ENCODE measurements at places on chromosomes 4 and X.
A peak's percentile ranks its signal among the peaks of the same experiment; 100 is the strongest.

GRCh38 chrX:115889121-115889890 lies 281.2 kb upstream of the AGTR2 start:
- DNase-seq = no peak

GRCh38 chr4:35087218-35087617 lies 1157.1 kb downstream of the ARAP2 start:
- no peak for DNase-seq

DNA sequence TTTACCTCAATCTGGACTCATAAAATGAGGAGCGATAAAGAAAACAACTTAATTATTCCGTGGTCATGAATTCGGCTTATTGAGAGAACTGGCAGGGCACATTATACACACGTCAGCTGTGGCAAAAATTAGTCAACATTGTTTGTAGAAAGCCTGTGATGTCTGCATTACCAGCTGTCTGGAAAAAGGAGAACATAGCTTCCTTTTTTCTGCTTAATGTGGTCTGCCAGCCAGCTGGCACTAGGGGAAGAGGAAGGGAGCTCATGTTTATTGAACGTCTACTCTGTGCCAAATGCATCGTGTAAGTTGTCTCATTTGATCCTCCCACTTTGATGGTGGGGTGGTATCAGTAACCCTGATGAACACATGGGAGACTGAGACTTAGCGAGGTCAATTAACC lies 367.6 kb downstream of the ARHGAP24 start:
- DNase-seq = peak; percentile 87

DNA sequence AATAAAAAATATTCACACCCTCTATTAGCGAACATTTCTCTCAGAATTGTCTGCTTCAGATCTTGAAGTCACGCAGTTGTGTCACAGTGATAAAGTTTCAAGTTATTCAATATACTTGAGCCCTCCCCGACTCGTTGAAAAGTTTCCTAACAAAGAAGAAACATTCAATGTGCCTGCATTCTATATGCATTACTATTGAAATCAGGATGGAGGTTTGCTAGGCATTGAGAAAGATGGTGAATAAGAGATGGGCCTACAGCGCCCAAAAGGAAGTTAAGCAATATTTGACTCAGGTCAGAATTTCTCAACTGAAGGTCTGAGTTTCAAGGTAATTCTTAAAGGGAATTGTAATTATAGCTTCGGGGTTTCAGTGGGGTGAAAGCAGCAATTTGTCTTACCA lies 6.1 kb downstream of the TCEANC start:
- no peak for DNase-seq

GRCh38 chr4:74189331-74190043 lies 31.6 kb downstream of the MTHFD2L start:
- peak; percentile 3 for DNase-seq

DNA sequence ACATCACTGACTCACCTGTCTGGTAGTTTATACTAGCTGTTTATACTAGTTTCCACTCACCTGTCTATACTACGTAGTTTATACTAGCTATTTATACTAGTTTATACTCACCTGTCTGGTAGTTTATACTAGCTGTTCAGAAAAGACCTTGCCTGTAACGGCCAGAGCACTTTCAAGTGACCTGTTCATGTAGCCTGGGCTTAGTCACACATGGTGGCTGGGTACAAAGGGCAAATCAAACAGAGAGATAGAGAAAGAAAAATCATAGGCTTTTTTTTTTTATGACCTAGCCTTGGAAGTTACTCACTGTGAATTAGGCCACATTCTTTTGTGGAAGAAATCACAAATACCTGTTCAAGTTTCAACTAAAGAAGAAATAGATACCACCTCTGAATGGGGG lies 30.7 kb upstream of the SPANXN4 start:
- no peak for DNase-seq

- DNase-seq = no peak
Observed at GRCh38 chr4:98539741-98540140, 118.7 kb downstream of the TSPAN5 start.

DNA sequence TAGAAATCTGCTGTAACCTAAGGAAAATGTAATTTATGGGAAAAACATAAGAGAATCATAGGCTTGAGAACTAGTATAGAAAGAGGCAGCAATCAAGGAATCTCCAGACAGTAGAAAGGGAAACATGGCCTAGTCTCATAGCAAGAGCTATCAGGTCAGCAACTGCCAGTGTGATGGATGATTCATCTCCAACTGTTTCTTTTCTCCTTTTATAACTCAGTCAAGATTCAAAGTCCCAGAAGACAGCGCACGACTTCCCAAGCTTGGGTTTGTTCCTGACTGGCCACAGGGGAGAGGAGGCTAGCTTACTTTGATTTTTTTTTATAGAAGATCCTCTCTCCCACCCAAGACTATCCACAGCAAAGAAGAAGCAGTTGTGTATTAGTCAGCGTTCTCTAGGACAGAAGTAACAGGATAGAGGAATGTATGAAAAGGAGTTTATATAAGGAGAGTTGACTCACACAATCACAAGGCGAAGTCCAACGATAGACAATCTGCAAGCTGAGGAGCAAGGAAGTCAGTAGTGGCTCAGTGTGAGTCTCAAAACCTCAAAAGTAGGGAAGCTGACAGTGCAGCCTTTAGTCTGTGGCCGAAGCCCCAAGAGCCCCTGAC lies 181.5 kb downstream of the GC start:
- DNase-seq = no peak

DNA sequence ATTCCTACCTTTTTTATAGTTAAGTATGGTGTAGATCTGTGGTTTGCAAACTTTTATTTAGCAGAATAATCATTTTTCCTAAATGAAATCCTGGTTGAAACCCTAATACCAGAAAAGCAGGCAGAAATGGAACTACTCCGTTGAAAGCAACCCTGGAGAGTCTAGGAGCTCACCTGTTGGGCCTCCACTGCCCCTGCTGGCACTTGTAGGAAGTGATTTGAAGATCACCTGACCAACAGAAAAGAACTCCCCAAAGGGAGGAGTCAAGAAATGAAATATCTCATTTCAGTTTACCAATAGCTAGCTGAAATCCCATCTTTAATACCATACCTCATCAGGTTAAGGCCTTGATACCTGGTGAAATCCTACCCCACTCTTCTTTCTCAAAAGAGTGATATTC lies 277.1 kb downstream of the KLHL13 start:
- no peak for DNase-seq

DNA sequence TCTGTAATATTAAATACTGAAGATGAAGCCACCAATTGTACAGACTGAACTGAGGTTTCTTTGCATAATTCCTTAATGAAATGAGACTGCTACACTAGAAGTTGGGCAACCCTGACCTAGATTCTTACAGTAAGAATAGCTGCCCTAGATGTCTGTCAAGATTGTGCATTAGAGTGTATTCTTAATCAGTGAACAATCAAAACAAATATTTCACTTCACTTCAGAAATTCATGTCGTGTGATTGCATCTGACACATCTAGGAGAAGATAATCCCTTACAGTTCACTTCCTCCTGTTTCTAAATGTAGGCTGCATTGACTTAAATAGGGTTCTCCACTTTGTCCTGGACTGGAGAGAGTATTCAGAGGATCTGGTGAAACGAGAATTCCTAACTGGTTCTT lies 283.1 kb downstream of the HNRNPD start:
- DNase-seq = no peak
